ENCODE measurements at places on chromosomes 16 and 17.

GRCh38 chr17:51682115-51682514 lies 421.8 kb downstream of the UTP18 start:
- no peak for DNase-seq

- no peak for DNase-seq
Measured at GRCh38 chr17:16304830-16305229, 48.4 kb downstream of the CENPV start.

DNA sequence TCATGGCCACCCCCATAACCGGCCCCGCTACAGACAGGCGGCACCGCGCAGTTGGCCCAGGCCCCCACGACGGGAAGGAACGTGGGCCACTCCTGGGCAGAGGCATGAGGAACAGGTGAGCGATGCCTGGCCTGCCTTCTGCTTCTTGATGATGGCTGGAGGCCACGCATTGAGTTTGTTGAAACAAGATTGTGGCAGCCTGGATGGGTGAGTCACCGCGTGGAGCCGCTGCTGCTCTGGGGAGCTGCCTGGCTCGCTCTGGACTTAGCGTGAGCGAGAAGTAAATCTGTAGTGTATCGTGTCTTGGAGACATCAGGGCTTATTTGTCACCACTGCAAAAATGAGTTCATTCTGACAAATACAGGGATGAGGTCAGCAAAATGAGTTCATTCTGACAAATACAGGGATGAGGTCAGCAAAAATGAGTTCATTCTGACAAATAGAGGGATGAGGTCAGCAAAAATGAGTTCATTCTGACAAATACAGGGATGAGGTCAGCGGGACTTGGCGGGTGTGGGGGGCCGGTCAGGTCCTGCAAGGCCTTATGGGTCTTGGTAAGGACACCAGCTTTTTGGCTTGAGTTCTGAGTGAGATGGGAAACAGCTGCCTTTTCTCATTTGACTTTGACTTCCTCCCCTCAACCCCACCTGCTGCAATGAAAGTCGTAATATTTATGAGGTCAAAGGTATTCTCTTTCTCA lies 93.0 kb downstream of the SEC14L1 start:
- no peak for DNase-seq

GRCh38 chr16:11794447-11794846 lies 2.6 kb downstream of the ZC3H7A start:
- DNase-seq: no peak

DNA sequence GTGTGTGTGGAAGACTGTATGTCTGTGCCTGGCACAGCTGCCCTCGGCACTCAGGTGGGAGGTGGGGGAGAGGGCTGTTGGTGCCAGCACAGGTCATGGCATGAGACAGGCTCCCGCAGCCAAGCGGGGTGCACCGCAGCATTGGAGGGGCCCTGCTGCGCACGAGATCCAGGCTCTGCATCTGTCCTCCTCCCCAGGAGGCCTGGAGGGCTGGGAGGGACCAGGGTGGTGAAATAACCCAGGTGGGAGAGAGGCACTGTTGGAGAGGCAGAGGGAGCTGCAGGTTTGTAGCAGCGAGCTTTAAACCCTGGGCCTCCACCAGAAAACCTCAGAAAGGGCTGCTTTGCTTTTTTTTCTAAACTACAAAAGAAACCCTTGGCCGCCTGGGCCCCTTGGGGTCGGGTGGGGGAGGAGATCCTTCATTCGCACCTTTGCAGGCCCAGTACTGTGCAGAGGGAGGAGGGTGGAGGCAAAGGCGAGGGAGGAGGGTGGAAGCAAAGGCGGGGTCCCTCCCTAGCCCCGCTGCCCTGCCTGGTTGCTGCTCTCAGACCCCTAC lies 241.7 kb downstream of the SEC14L1 start:
- DNase-seq: peak; percentile 52

DNA sequence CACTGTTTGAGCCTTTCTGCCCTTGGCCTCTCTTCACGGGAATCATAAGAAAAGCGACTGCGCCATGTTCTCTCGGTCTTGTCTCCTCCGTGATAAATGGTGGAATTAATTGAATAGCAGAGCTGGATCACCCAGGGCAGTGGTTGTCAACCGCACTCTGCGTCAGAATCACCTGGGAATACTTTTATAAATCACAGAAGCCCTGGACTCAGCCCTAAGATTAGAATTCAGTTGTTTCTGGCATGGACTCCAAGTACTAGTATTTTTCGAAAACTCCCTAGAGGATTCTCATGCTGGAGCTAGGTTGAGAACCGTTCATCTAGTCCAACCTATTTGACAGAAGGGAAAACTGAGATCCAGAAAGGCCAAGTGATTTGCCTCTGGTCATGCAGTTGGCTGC lies 64.1 kb downstream of the SPACA3 start:
- no peak for DNase-seq

DNA sequence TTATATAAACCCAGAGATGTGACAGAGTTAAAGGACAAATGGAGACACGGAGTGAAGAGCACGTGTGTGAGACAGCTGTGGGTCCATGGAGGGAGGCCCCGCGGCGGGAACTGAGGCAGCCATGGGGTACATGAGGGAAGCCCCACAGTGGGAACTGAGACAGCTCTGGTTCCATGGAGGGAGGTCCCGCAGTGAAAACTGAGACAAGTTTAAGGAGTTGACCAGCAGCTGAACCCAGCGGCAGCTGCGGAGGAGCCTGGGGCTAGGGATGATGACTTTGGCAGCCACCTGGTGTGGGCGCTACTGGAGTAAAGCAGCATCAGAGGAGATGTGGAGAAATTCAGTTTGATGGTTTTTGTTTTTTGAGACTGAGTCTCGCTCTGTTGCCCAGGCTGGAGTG lies 185.1 kb downstream of the RPTOR start:
- DNase-seq: no peak

- peak; percentile 61 for DNase-seq
Measured at GRCh38 chr17:1197781-1198490, 18.2 kb upstream of the ABR start.

GRCh38 chr16:19717314-19717713 lies 713 bp downstream of the KNOP1 start:
- DNase-seq: no peak

DNA sequence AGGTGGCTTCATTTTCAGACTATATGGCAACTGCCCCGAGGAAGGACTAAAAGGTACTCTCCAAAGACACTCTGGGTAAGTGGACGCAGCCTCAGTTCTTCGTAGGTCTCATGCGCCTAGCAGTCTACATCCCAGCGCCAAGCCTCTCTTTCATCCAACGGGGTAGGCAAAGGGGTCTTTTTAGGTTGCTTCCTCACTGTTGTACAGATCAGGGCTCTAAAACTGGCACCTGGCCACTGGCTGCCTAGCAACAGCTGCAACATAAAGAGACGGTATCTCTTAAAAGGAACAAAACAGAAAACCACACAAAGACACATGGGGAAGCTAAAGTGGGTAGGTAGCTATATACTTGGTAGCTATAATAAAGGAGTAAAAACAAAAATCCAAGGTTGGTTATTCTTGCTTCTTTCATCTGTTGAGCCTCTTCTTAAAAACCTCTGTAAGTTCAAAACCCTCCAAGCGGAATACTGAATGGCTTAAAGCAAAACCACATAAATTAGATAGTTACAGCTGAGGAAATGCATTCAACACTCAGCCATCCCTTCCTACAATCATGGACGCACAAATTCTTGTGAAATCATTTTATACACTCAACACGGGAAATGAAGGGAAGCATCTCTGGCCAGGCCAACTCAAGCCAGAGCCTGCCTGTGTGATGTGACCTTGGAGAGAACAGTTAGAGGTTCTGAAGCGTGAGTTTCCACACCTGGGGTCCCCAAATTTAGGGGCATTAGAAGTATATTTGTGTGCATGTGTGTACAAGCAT lies 22.7 kb downstream of the CYTH1 start:
- peak; percentile 91 for DNase-seq

GRCh38 chr16:70678898-70679670 lies 6.8 kb downstream of the MTSS2 start:
- DNase-seq: no peak

GRCh38 chr16:88976366-88977017 lies 515 bp downstream of the CBFA2T3 start:
- no peak for DNase-seq

GRCh38 chr16:87780385-87780989 lies 14.7 kb upstream of the KLHDC4 start:
- DNase-seq: peak; percentile 30
